CD4-positive, alpha-beta memory T cell (primary cell): ENCODE measurements at places on chromosomes 3 and 15.

DNA sequence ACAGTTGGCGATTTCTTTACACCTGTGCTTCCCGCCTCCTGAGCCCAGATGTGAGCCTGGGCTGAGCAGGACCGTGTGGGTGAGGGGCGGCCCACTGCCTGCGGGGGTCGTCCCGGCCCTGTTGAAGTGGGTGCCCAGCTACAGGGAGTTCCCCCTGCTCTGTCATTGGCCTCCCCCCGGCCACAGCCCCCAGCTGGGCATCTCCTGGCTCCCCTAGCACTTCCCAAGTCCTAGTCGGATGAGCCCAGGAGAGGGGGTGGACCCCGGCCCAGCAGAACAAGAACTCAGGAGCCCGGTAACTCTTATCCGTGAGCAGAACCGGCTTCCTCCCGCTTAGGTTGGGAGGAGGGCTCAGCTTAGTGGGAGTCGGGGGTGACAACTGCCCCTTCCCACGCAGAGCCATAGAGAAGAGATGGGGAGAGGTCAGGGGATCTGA is 757 bp downstream of the PAQR5 start:
- no peak for DNase-seq

- no peak for DNase-seq
These were observed 41.8 kb downstream of the AQR start for GRCh38 chr15:34927726-34928125.

DNA sequence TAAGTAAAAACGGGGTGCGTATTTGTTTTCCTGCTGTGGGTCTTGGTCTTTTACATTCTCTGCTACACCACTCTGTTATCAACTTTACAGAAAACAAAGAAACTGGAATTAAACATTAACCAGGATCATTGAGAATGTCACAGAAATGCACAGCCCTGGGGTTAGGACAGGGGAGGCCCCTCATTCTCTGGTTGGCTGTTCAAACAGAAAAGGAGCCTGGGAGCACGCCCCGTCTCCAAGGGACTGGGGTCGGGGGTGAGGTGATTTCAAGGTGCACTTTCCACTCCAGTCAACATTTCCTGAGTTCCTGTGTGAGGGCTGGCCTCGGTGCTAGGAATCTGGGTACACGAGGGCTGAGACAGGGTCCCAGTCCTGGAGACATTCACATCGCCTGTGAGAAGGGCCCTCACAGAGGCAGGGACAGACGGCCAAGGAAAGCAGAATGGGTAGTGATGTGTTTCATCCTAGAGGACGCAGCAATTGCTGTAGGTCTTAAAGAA is 30.3 kb downstream of the CPN2 start:
- DNase-seq, result no peak

DNA sequence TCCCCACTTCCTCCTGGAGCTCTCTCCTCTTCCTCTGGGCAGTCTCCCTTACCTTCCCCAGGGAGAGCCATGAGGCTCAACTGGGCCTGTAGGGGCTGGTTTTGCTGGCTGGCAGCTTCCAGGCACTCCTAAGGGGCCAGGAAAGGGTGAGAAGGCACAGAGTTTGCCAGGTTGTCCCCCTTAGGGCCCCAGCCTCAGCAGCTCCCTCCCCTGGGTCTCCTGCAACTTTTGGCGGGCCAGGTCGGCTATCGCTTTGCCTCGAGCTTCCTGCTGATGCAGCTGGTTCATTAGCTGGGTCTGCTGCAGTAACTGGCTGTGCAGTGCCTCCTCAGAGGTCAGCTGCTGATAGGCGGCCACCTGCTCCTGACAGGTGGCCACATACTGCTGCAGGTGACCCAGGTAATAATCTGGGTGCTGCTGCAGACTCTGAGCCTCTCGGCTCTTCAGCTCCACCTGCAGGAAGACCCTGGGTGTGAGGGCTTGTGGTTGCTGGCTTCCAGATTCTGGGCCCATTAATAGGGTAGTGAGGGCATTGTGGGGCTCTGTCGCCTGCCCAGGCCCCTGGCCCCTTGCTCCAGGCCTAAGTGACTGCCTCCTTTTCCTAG is 29.7 kb upstream of the OR4F6 start:
- DNase-seq, result no peak

DNA sequence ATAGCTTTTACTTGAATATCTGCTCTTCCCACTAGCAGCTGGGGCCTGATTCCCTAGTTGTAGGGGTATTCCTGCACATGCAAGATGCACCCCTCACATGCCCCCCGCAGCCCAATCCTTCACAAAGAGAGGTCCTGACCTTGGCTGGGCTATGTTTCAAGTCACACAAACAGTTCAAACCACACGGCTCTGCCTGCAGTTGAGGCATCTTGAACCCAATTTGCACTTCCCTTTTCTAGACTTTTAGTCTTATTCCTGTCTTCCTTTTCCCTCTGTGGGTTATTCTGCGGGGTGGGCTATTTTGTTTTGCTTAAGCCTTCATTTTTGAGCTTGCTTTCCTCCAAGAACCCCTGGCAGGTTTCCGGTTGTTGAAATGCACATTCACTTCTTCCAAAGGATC is 13.3 kb upstream of the CCR1 start:
- DNase-seq, result no peak

GRCh38 chr3:46416125-46416810 is 9.2 kb downstream of the CCRL2 start:
- no peak for DNase-seq

DNA sequence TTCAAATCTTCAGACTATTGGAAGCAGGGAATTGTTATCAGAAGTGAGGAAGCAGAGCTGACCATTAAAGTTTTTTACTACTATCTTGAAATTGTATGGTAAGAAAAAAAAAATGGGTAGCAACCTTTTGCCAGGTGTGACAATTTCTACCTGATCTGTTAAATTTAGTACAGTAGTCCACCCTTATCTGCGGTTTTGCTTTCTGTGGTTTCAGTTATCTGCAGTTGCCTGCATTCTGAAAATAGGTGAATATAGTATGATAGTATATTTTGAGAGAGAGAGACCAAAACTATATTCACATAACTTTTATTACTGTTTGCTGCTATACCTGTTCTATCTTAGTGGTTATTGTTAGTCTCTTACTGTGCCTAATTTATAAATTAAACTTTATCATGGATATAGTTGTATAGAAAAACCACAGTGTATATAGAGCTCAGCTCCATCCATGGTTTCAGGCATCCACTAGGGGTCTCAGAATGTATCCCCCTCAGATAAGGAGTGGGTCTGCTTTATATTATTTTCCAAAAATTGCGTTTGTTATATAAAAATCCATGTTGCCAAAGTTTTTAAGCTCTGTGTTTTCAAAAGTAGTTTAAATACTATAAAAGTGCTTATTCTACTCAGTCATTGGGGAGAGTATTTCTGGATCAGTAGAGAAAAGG is 69.9 kb downstream of the PTPRG start:
- no peak for DNase-seq

GRCh38 chr3:5499404-5499803 is 311.9 kb downstream of the EDEM1 start:
- no peak for DNase-seq

DNA sequence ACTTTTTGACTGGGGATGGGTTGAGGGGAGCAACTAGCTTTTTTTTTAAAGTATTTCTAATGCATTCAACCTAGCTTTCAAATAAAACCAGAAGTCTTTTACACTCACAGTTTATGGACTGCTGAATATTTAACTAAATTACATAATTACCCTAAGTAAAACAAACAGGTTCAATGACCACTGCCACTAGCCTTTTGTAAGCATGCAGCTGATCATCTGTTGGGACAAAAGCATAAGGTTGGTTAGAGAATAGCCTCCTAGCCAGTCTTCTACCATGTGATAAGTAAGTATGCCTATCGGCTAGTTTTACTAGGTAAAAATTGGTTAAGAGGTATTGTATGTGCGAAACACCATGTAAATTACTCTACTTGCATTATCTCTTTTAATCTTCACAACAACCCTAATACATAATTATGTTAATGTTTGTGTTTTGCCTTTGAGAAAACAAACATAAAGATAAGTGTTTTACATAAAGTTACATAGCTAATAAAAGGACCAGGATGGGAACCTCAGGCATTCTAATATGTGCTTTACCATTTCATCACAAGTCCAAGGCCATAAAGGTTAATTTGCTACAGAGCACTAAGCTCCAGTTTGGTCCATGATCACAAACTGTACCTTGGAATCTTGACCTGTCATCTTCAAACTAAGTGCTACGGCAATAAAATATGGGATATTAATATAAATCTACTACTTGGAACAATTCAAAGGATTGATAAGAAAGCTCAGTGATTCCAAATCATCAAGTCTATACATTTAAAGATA is 13.2 kb downstream of the PFN2 start:
- no peak for DNase-seq

DNA sequence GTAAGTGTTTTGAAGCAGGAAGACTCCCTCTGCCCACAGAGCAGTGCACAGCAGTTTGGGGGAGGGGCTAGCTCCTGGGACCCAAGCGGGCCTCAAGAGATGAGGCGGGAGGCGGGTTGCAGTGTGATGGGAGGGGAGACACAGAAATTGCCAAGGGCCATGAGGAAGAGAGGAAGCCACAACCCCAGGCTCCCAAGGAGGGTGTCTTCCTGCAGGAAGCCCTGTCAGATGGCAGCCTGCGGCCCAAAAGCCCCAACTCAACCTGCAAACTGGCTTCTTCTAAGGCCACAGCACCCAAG is 7.3 kb upstream of the ISLR2 start:
- DNase-seq, result no peak

GRCh38 chr15:32649342-32649741 is 7.8 kb downstream of the SCG5 start:
- no peak for DNase-seq

DNA sequence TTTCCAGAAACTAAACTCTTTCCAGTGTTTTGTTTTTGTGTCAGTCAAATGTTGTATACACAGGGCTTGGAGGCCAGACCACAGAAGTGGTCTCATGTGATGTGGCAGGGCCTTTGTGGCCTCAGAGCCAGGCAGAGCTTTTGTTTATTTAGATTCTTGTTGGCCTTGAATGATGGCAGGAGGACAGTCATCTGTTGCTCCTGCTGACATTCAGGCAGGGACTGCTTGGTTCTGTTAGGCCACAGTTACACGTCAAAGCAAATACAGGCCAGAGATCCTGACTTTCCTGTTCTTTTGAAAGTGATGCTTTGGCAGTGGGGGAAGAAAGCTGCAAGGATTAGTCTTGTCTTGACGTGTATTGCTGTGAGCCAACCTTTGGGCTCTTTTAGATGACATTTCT is 325.1 kb downstream of the CACNA2D3 start:
- DNase-seq, result no peak

- no peak for DNase-seq
These were observed 20.0 kb downstream of the CERS3 start for GRCh38 chr15:100508641-100509300.

GRCh38 chr15:73753250-73754130 is at the start of gene INSYN1:
Gene INSYN1, minus strand, starts transcription at chr15:73753351. Its CDS starts 2,221 bp downstream, at chr15:73751130.
- DNase-seq, result no peak

GRCh38 chr3:170558427-170558826 is 27.4 kb downstream of the SLC7A14 start:
- no peak for DNase-seq

DNA sequence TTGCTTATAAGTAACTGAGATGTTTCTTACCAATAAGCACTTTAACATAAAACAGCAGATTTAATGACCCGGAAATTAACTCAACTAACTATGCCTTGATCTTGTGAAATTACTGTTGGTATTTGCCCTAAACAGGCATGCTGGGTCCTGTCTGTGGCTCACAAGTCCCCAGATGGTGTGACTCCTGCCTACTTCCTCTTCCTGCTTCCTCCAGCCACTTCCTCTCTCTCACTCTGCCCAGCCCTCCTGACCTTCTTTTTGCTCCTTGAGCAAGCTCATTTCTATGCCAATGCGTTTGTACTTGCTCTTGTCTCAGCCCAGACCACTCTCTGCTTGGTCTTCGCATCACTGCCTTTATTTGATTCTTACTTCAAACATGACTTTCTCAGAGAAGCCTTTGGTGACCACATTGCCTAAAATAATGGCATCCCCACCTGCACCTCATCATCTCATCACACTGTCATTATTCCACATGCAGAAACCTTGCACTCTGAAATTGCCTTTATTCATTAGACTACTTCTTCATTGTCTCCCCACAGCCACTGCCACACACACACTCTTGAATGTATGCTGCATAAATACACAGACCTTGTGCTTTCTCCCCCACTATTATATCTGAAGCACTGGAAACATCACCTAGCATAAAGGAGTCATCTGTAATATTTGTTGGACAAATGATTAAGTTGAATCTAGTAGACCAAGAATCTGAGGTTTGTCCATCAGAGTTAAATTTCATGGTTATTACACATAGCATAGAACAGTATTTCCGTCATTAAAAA is 256.3 kb upstream of the SEMA6D start:
- no peak for DNase-seq

DNA sequence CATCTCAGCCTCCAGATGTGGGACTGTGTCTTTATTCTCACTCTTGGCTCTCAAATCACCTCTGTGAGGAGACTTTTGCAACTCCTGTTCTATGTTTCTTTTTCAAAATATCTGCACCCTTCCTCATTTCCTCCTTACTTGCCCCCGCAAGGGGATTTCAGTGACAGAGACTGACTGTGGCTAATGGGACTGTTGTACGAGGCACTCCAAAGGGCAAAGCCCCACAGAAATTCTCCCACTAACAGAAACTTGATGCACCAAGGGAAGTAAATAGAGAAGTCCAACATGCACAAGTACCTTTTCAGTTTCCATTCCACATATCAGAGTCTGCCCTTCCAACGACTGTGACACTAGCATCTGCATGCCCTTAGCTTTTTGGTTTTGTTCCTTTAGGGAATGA is 69.7 kb downstream of the LRRK1 start:
- no peak for DNase-seq
